ENCODE measurements at places on chromosomes 5 and 9.
A peak's percentile ranks its signal among the peaks of the same experiment; 100 is the strongest.

GRCh38 chr5:83222906-83223305, 145.6 kb downstream of the XRCC4 start:
- DNase-seq, result no peak

DNA sequence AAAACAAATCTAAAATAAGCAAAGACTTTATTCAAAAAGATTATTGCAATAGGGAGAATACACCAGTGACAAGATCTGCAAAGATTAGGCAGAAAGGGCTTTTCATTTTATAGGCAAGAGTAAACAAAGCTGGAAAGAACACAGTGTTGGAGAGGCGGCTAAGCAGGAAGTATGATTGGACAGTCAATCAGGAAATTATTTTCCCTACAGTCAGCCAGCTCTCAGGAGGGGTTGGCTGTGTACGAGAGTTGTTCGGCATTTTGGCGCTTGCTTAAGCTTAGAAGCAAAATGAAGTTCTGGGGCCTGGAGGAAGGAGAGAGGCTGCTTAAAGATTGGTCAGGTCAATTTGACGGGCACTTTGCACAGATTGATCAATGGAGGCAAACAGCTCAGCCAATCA, 1030.5 kb downstream of the TLE4 start:
- no peak for DNase-seq

DNA sequence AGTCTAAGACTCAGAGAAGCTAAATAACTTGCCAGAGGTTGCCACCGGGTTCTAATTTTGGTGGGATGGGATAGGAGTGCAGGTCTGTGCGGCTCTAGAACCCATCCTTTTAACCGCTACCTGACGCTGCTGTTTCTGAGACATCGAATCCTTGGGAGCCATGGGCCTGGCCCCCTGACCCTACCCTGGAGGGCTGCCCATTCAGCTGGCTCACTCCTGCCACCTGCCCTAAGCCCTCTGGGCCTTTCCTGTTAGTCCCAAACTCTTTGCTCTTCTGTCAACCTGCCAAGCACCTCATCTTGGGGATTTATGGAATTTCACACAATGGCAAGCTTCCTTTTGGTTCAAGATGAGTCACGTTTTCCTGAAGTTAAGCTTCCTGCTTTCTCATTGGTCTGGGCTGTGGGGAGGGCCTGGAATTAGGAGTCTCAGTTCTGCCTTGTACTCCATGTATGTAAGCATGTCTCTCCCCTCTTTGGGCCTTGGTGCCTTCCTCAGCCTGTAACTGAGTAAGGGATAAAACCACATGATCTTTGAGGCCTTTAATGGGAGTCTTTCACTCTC, 26.6 kb downstream of the ENHO start:
- DNase-seq, result no peak

GRCh38 chr5:170874017-170874416, 12.2 kb downstream of the RANBP17 start:
- no peak for DNase-seq

DNA sequence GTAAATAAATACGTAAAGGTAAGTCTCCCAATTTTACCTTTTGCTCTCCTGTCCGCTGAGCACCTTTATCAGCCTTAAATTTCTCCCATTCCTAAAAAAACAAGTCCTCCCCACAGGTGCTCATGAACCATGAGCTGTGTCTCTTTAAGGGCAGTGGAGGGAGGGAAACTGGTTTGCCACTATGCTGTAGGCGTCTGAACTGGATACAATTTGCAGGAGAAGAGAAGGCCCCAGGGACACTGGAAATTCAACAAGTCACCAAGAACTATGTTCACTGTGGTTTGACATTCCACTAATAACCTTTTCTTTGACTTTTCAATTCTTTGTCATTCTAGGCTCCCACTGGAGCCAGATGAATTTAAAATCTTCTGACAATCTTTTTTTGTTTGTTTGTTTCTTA, 72.2 kb downstream of the LHFPL2 start:
- DNase-seq, result no peak

GRCh38 chr9:14352503-14352902, 38.6 kb upstream of the NFIB start:
- peak; percentile 49 for DNase-seq

DNA sequence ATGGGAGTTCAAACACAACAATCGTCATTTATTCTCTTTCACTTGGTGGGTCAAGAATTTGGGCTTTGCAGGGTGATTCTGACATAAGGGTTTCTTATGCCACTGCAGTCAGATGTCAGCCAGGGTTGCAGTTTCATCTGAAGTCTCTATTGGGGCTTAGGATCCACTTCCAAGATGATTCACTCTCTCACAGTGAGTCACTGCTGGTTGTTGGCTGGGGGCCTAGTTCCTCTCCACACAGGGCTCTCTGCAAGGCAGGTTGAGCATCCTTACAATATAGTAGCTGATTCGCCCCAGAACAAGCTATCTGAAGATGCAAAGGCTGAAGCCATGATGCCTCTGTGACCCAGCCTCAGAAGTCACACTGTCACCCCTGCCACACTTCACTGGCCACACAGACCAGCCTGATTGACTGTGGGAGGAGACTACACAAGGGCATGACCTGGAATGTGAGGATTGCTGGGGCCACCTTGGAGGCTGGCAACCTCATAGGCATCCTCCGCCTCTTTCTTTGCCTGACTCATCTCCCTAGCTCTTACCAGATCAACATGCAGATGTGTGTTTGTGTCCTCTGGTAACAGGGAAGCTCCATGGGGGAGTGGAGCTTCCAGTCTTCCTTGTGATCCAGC, 4.5 kb upstream of the CARD19 start:
- DNase-seq, result peak; percentile 7

DNA sequence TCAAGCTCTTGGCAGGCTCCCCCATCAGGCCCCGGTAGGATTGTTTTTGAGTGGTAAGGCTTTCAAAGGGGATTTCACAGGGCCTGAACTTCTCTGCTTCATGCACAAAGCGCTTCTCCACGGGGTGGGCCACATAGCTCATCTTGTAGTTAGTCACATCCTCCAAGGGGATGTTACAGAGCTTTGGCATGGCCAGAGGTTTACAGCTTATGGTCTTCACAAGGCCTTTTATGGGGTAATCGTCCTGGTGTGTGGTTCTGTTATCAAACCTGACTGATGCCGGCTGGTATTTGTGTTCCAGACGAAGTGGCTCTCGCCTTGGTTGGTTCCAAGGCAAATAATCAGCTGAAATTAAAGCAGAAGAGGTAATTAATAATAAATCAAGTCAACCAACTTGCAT, 104.3 kb downstream of the SAXO1 start:
- no peak for DNase-seq

DNA sequence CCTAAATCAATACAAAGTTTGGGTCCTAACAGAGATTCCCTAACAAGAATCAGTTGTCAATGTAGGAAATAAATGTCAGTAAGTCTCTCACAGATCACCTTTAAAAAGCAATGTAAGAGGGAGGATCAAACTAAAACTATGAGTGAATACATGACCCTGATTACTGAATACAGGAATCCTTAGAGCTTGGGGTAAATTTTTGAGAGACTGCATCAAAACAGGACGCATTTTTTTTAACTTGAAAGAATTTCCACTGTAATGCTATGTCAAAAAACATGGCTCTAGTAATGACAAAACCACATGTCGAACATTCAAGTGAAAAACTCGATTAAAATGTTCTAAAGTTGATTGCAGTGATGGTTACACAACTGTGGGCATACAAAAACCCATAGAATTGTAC, 21.9 kb downstream of the ZDHHC21 start:
- no peak for DNase-seq

- no peak for DNase-seq
Observed at GRCh38 chr9:112047538-112048066, 127.5 kb downstream of the SUSD1 start.

- no peak for DNase-seq
Observed at GRCh38 chr9:124428751-124429529, 13.7 kb upstream of the PSMB7 start.

DNA sequence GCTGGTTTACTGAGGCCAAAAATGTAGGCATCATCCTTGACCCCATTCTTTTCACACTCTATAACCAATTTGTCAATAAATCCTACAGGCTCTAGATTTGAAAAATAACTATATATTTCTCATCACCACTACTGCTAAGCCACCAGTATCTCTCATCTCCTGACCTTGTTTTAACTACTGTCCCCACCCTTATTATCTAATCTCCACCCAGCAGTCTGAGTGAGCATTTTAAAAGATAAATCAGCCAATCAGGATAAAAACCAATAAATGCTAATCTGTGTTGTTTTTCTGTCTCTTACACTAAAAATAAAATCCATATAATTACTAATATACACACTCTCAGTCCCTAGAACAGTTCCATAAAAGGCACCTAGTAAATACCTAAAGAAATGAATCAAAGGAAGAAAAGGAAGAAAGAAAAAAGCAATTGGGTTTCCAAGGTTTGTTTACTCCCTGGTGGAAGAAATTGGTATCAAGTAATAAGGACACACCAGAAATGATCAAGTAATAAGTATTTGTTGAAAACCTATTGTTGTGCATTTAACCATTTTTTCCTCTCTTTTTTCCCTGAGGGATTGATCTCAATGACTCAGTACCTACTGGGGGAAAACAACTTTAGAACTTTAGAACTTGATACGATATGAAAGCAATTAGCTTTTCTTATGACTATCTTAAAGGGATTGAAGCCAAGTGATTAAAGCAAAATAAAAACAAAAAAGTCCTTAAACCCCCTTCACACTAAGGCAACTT, 19.3 kb downstream of the MRPS27 start:
- no peak for DNase-seq

- no peak for DNase-seq
Observed at GRCh38 chr9:132457504-132458236, 47.7 kb downstream of the CFAP77 start.

GRCh38 chr5:142959683-142960657, 189.8 kb downstream of the ARHGAP26 start:
- no peak for DNase-seq

DNA sequence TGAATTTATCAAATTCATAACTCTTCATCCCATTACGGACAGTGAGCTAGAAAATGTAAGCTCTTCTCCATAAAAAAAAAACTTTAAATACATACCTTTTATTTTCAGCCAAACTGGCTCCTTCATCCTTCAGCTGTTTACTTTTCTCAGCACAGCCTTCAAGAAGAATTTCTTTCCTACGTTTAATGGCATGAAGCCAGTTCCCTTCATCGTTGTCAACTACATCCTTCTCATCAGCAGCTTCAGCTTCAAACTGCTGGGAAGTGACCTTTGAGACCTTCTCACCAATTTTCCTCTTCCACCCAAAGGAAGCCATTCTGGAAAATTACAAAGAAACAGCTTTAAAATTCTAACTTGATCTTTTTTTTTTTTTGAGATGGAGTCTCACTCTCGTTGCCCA, 9.1 kb downstream of the TTC33 start:
- no peak for DNase-seq

GRCh38 chr5:141477815-141478214, 2.0 kb downstream of the PCDHGC3 start:
- DNase-seq, result peak; percentile 52

DNA sequence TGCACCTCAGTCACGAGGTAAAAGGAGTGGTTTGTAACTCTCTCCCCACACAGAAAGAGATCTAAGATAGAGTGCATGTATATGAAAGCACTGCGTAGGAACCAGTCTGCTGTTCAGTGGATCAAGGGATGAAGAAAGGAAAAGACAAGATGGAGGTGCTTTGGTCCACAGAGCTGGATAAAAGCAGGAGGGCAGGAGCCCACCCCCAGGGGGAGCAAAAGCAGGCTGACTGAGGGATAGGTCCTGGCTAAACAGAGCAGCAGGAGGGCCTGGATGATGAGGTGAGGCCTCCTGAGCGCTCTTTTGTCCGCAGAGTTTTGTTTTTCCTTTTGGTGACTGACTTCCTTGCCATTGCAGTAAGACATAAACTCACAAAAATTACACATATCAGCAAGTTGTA, 293.5 kb upstream of the C9orf72 start:
- no peak for DNase-seq

- DNase-seq, result no peak
Observed at GRCh38 chr5:139914218-139914807, 118.7 kb downstream of the PSD2 start.

DNA sequence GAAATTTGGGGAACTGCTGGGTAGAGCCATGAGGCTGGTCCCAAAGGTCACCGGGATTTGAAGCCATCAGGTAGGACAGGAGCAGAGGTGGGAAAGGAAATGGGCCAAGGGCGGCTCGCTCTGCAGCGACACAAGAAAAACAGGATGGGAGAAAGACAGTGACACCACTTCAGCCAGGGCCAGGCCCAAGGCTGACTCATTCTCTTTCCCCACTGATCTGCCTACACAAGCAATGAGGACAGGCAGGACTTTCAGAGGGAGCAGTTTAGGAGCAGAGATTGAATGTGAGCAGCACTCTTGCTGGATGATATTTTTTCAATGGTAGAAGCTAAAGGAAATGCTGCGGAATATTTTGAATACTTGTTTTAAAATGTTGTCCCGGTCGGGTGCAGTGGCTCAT, 3.5 kb downstream of the RUFY1 start:
- no peak for DNase-seq

DNA sequence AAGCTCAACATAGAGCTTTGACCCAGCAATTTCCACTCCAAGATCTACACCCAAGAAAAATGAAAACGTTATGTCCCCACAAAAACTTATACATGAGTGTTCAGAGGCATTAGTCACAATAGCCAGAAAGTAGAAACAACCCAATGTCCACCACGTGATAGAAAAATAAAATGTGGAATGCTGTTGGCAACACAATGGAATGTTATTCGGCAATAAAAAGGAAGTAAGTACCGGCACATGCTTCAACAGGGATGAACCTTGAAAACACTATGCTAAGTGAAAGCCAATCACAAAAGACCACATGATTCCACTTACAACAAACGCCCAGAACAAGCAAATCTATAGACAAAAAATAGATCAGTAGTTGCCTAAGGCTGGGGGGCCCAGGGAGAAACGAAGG, 6.0 kb downstream of the UBQLN1 start:
- no peak for DNase-seq

DNA sequence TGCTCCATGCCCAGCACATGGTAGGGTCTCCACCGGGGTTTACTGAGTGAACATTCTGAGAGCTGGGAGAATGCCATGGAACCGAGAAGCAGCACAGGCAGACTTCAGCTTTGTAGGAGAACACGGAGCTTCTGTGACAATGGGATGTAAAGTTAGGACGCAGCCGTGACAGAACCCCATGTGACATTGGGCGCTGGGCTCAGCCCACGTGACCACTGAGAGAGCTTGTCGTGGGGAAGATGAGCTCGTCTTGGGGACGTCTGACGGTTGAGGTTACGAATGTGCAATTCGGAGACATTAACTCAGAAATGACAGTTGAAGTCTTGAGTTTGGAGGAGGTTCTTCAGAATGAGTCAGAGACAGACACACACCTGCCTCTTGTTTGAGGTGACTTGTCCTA, 13.5 kb downstream of the SDHA start:
- no peak for DNase-seq

DNA sequence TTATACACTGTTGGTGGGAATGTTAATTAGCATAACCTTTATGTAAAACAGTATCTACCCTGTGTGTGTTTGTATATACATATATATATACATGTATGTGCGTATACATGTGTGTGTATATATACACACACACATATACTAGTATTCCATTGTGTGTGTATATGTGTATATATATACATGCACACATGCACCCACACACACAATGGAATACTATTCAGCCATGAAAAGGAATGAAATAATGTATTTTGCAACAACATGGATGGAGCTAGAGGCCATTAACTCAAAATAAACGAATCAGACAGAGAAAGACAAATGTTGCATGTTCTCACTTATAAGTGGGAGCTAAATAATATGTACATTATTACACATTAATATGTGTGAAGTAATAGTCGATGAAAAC, 17.6 kb upstream of the SAP30L start:
- DNase-seq, result no peak

GRCh38 chr5:42870882-42871418, 59.3 kb upstream of the SELENOP start:
- no peak for DNase-seq

Measured in SK-N-SH (cell line).